ENCODE measurements at places on chromosomes 5 and 9.

- DNase-seq, result no peak
Observed at GRCh38 chr9:90774682-90775081, 26.9 kb upstream of the SYK start.

- no peak for DNase-seq
Observed at GRCh38 chr9:105290418-105290817, 46.0 kb downstream of the SLC44A1 start.

DNA sequence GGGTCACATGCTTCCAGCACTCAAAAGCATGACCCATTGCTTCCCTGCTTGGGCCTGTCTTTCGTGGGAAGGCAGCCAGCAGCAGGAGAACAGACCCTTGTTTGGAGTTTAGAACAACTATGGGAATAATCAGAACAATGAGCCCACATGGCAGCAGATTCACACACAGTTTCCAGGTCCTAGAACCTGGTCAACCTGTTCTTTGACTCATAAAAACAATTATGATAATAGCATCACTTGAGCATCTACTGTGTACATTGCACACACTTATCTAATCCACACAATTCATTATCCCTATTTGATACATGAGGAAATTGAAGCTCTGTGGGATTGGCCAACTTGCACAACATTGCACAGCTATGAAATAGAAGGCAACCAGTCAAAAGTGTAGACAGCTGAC lies 41.7 kb downstream of the KLF4 start:
- no peak for DNase-seq

DNA sequence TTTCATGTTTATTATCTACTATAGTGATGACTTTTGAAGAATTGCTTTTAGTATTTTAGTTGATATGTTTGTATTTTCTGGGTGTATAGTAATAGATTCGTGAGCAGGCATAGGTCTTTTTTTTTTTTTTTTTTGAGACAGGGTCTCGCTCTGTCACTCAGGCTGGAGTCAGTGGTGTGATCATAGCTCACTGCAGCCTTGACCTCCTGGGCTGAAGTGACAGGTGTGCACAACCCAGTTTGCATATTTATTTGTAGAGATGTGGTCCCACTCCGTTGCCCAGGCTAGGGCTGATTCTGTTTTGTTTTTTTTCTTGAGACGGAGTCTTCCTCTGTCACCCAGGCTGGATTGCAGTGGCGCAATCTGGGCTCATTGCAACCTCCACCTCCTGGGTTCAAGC lies 11.9 kb downstream of the ERBIN start:
- DNase-seq, result no peak
